ENCODE measurements at places on chromosomes 4 and X. TPM values are rescaled to one million over a fixed set of nuclear protein-coding genes. Genes with fewer than 3 reads are reported as not detected.

- no peak for DNase-seq
These were observed 54.3 kb upstream of the TXK start for GRCh38 chr4:48188390-48188789.

GRCh38 chr4:94208918-94209317, 1.3 kb downstream of the SMARCAD1 start:
- no peak for DNase-seq

DNA sequence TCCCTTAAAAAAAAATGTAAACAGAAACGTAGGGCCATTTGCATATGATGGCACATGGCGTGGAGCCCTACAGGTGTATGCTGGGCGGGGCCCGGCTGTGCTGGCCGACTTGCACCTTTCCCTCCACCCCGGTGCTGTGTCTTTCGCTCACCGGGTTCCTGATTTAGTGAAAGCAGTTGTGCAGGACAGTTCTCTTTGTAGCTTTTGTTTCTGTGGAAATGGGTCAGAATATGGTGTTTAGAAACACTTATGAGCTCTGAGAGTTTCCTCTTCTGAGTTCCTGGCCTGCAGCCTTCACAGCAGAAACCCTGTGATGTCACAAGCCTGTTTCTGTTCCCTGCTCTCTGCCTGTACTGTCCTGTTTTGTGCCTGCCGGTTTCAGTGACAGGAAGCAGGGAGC, 22.5 kb upstream of the MSANTD1 start:
- no peak for DNase-seq

- DNase-seq, result no peak
These were observed at the start of gene DIPK2B for GRCh38 chrX:45200741-45201234. DIPK2B (minus strand) TSS chrX:45200876; CDS start chrX:45200826, 50 bp downstream.

The NHSL2 gene
- total RNA-seq, result 7.5 TPM

Measured in H7 (cell line).